ENCODE measurements at places on chromosomes 2 and 18.
A peak's percentile ranks its signal among the peaks of the same experiment; 100 is the strongest.

DNA sequence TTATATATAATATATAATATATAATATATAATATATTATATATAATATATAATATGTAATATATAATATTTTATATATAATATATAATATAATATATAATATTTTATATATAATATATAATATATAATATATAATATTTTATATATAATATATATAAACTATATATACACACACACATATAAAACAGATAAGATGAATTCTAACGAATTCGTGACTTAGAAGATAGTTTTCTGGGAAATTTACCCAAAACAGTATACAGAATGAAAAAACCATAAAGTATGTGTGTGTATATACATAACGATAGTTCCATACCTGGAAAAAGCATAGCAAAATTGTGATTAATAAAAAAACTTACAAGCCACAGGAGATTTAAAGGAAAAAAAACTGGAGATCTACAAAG, 80.6 kb downstream of the THADA start:
- DNase-seq = no peak

GRCh38 chr2:180513389-180513788, 467.0 kb upstream of the UBE2E3 start:
- DNase-seq = no peak

DNA sequence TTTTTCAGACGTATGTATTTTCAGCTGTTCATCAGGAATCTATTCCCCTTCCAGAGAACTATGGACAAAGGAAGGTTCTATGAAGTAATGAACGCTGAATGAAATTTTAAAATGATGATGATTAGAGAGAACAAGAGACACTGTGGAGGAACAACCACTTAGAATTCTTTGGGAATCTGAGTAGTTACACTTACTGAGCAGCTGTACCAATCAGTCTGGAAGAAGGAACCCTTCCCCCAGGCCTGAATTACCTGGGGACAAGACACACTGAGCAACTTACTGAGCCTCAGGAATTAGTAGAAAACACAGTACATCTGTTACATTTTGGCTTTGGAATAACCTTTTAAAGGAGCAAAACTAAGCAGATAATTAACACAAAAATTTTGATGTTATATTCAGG, 1.9 kb downstream of the MSTN start:
- DNase-seq = no peak

- DNase-seq = no peak
These were observed 138.1 kb downstream of the PARD3B start for GRCh38 chr2:204683384-204683783.

- no peak for DNase-seq
These were observed 284.4 kb upstream of the RGPD4 start for GRCh38 chr2:107542314-107542740.

DNA sequence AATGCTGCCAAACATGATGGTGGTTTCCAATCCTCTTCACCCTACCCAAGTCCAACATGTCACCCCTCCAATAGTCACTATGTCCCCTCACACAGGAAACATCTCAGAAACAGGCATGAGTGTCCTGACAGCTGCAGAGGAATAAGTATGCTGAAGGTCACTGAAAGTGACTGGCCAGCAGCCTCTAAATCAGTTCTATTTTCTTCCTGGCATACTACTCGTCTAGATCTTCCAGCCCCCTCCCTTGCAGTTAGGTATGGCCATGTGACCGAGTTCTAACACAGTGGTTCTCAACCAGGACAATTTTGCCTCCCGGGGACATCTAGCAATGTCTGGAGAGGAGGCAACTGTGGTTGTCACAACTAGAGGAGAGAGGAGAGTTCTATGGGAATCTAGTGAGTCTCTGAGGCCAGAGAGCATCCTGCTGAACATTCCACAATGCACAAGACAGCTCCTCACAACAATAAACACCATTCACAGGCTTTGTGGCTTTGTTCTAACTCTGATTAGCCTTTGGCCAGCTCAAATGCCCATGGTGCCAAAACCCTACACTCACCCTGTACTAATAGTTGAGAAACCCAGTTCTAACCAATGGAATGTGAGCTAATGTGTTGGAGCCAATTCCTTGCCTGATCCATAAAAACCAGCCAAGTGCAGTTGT, 12.6 kb upstream of the ID2 start:
- no peak for DNase-seq

GRCh38 chr2:234954551-234954992, 2.8 kb downstream of the SH3BP4 start:
- peak; percentile 37 for DNase-seq

DNA sequence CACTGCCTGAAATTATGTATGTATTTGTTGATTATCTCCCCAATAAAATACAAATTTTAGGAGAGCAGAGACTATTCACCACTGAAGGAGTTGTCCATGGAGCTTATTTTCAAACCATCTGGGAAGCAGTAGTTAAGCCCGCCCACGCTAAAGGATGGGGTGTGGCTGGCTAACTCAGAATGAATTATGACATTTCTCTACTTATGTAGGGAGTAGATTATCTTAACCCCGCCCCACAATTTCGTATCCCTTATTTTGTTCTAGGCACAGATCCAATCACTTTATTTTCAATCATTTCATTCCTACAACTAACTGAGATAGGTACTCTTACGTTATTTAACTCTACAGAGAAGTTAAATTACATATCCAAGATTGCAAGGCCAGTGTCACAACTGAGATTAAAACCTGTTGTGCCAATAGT, 1.4 kb upstream of the LAPTM4A start:
- no peak for DNase-seq

DNA sequence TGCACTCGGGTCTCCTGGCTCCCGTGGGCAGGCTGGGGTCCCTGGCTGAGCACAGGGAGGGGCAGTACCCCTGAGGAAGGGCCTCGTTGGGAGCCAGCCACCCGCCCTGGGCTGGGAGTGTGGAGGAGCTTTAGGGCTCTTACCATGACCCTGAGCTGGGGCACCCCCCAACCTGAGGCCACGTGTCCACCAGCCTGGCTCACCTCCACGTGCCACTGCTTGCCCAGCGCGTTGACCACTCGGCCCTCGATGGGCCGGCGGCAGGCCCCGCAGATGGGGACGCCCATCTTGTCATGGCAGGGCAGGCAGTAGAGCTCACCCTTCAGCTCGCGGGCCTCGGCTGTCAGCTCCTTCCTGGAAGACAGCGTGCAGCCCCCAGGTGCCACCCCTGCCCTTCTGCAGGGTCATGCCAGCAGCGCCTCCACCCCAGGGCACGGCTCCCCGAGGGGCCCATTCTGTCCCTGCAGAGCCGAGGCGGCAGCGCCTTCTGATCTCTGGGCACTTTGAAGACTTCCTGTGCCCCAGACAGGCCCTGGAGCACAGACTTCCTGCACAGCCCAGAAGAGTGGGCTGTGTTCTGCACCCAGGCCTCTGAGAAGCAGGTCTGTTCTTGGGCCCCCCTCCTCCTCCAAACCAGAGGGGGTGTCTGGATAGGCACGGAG, 4.0 kb upstream of the GPR17 start:
- DNase-seq = no peak

- DNase-seq = no peak
These were observed 5.5 kb downstream of the SLC11A1 start for GRCh38 chr2:218387369-218388194.

GRCh38 chr2:235566415-235566814, 72.6 kb downstream of the AGAP1 start:
- DNase-seq = no peak

DNA sequence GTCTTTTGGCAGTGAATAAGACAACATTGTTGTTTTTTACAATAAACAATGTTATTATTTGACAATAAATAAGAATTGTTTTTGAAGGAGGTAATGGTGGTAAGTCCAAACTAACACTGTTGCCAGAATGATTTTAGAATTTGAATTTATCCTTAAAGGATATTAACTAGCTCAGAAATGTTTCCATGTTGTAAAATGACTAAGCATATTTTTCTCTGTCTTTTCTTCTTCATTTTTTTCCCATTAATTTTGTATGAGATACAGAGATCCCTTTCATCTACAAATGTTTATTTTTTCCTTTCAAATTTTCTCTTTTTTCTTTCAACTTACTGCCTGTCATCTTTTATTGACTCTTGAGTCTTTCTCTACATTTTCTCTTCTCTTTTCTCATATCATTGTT, 66.5 kb upstream of the DOCK10 start:
- DNase-seq = no peak

- no peak for DNase-seq
These were observed 56.2 kb downstream of the CAVIN2 start for GRCh38 chr2:191790737-191791136.

DNA sequence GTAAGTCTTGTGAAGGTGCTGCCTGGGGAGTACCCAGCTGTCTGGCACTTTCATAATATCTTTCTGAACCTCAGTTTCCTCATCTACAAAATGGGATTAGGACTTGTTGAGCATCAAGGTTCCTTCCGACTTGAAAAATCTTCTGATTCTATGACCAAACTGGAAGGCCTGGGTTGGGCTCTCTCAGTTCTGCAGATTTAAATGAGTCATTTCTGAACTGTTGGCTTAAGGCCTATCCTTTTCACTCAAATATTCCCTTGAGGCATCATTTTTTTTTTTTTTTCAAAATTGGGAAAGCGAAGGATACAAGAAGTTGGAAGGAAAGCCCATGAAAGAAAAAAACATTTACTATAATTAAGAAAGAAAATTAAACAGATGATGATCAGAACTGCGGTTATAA, 40.8 kb upstream of the CYP1B1 start:
- DNase-seq = no peak

- DNase-seq = no peak
These were observed 1.5 kb downstream of the CD207 start for GRCh38 chr2:70834106-70834505.

- DNase-seq = no peak
These were observed 526.2 kb upstream of the TNP1 start for GRCh38 chr2:217386041-217386440.
